ENCODE measurements at places on chromosomes 2 and 18.

DNA sequence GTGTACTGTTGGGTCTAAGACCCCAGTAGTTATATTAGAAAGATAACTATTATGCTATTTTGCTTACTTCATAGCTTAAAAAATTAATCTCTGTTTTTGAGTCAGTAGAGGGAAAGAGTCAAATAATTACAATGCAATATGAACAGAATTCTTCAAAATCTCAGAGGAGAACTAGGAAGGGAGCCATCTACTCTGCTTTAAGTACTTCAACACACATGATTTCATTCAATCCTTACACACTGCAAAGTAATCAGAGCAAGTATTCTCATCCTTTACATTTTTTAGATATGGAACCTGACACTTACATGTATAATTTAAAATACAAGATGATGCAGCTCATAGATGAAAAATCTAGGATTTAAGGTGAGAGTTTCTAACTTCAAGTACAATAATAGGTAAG is 27.7 kb downstream of the COL5A2 start:
- DNase-seq: no peak

DNA sequence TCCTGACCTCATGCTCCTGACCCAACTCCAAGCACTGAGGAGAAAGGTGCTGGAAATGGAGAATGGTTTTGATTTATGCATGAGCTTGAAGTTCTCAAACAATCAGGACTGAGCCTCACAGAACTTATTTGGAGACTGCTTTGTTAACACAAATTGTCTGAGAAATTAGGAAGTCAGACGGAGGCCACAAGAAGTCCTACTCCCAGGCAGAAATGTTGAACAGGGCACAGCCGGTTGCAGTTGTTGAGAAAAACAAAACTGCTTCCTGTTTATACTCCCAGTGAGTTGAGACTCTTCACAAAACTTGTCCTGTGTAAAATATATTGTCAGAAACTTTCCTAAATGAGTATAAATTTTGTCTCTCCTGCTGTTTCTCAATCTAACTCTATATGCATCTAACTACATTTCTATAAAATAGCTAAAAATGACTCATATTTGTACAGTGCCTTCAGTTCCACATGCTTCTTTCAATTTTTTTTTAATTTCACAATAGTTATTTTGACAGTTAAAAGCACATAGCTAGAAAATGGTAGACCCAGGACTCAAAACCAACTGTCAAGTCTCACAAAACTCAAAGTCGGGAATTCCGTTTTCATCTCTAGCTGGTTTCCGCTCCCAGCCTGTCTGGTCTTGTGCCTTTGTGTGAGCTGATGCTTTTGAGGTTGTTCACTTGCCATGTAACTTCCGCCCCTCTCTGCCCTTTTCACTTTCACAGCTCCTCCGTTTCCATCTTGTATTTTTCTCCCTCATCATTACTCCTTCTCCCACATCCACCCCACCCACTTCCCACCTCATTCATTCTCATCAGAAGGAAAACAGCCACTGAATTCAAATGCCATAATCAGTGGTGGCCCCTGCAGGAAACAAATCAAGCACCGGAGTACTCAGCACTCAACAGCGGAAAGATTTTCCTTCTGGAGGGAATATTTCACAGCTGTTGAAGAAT is 215.0 kb downstream of the SUCLG1 start:
- no peak for DNase-seq

GRCh38 chr2:159227467-159227866 is 59.0 kb downstream of the WDSUB1 start:
- no peak for DNase-seq

- DNase-seq: no peak
These were observed 24.2 kb downstream of the BCL11A start for GRCh38 chr2:60529136-60529784.

GRCh38 chr2:159125858-159126257 is 157.4 kb downstream of the TANC1 start:
- DNase-seq: no peak

GRCh38 chr2:111182121-111182520 is 61.4 kb downstream of the BCL2L11 start:
- no peak for DNase-seq

GRCh38 chr2:1886405-1886992 is 142.2 kb upstream of the PXDN start:
- DNase-seq: no peak

DNA sequence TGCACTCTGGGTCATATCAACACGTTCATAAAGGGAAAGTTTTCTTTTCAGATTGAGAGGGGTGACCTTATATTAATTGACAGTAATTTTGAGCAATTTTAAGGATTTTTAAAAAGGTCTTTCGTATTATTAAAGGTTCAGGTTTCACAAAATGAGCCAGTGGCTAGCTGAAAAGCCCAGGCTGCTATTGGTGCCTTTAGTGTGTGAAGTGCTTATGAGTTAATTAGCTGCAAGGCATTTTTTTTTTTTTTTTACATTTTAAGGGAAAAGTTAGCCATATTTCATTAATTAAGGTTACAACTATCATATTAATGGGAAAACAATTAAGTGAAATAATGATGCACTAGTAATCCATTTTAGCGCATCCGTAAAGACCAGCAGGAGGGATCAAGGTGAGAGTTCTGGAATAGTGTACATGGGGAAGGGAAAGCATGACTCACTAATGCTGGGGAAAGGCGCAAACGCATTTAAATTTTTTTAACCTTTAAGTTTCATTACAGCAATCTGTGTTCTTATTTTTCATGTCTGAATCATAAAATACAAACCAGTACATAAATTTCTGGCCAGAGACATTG is 200.0 kb downstream of the ZNF407 start:
- DNase-seq: no peak

GRCh38 chr2:134842930-134843490 is 4.6 kb downstream of the ACMSD start:
- DNase-seq: no peak

GRCh38 chr18:56065086-56065485 is 477.1 kb upstream of the TCF4 start:
- no peak for DNase-seq

DNA sequence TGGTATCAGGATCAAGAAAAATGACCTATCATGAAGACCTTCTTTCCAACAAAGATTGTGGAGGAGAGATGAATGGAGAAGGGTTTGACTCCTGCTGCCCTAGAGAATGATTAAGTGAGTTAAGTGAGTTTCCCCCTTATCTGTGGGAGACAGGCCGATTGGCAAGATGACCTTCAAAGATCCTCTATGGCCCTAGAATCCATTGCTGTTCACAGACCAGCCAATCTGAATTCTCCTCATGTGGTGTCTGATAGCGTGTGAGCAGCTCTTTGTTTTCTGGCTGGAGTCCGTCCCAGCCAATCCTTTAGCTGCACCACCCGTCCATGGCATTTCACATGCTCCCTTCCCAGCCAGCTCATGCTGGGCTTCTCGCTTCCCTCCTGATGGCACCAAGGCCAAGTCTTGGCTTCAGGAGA is 79.4 kb downstream of the MARCHF4 start:
- DNase-seq: peak; percentile 10

All from NCI-H2081 treated with DMSO at 0.1 percent for 48 hours (cell line).